ENCODE measurements at places on chromosomes 7 and 10. TPM values are rescaled to one million over a fixed set of nuclear protein-coding genes. Genes with fewer than 3 reads are reported as not detected.

- H3K36me3 ChIP-seq, result peaks cover 13% of the 10 kb centered on the region
- no peak overlapping the region for H3K27ac ChIP-seq
- no peak for DNase-seq
- H3K4me1 ChIP-seq, result peaks cover 13% of the 10 kb centered on the region
- H3K4me3 ChIP-seq, result no peak overlapping the region
Observed at GRCh38 chr7:30163231-30163894, 28.6 kb downstream of the MTURN start.

- no peak overlapping the region for H3K27ac ChIP-seq
- no peak overlapping the region for H3K4me3 ChIP-seq
- H3K36me3 ChIP-seq, result no peaks in the 10 kb centered on the region
- H3K4me1 ChIP-seq, result no peaks in the 10 kb centered on the region
- no peaks in the 10 kb centered on the region for H3K27me3 ChIP-seq
- no peak for DNase-seq
Observed at GRCh38 chr10:21401196-21401595, 124.3 kb downstream of the SKIDA1 start.

GRCh38 chr10:29469481-29470354 is 165.1 kb downstream of the SVIL start:
- no peak for DNase-seq
- peak overlapping the region; percentile 82 for H3K27ac ChIP-seq
- peaks cover 70% of the 10 kb centered on the region for H3K4me1 ChIP-seq
- H3K27me3 ChIP-seq, result no peaks in the 10 kb centered on the region
- peaks cover 100% of the 10 kb centered on the region for H3K36me3 ChIP-seq

GRCh38 chr7:70890147-70890969 is 241.6 kb upstream of the GALNT17 start:
- no peak overlapping the region for H3K4me3 ChIP-seq
- no peaks in the 10 kb centered on the region for H3K4me1 ChIP-seq
- no peaks in the 10 kb centered on the region for H3K36me3 ChIP-seq
- no peak for DNase-seq
- no peaks in the 10 kb centered on the region for H3K27me3 ChIP-seq
- H3K27ac ChIP-seq, result no peak overlapping the region

DNA sequence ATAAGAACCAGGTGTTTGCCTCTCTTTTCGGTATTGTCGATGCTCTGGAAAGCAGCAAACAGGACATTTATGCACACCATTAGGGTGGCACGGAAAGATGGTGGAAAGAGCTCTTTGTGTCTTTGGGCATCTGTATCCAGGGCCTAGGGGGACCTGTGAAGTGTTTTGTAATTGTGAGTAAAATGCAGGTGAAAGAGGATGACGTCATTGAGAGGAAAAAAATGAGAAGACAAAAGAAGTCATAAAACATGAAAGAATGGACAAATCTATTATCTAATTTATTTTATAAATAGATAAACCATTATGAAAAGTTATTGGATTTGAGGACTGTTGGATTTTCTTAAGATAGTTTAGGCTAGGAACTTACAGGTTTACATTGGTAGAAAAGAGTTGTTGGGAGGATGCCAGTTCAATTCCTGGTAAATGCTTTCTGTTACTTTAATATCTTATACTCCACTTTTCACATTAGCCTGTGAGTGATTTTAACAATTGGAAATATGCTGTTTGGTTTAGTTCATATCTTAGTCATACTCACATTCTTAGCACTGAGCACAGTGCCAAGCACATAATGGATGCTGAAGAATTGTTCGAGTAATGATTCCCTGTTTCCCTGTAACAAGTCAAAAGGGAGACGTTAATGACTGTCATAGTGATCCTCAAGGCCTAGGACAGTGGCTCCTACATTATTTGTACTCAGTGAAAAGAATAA is 62.6 kb downstream of the EXOC4 start:
- DNase-seq, result no peak
- H3K27me3 ChIP-seq, result no peaks in the 10 kb centered on the region
- no peaks in the 10 kb centered on the region for H3K4me1 ChIP-seq
- H3K36me3 ChIP-seq, result peaks cover 12% of the 10 kb centered on the region
- no peak overlapping the region for H3K27ac ChIP-seq

DNA sequence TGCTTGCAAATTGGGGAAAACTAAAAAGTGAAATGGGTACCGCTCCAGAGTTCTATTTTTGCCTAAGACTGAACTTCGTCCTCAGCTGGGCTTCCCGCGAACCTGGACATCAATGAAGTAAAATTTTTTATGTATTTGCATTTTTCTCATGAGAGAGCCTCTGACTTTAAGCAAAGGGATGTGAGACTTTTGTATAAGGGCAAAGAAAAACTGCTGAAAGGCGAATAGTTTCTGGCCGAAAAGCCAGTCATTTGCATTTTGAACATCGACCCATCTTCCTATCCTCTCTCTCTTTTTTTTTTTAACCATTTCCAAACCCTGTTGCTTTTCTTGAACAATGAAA is 573 bp downstream of the PMPCB start:
- H3K27me3 ChIP-seq, result no peaks in the 10 kb centered on the region
- peaks cover 10% of the 10 kb centered on the region for H3K36me3 ChIP-seq
- H3K4me1 ChIP-seq, result peaks cover 10% of the 10 kb centered on the region
- DNase-seq, result no peak
- H3K4me3 ChIP-seq, result peak overlapping the region; percentile 85

- H3K4me3 ChIP-seq, result no peak overlapping the region
- no peak overlapping the region for H3K27ac ChIP-seq
- no peaks in the 10 kb centered on the region for H3K36me3 ChIP-seq
- H3K4me1 ChIP-seq, result no peaks in the 10 kb centered on the region
- H3K27me3 ChIP-seq, result no peaks in the 10 kb centered on the region
- no peak for DNase-seq
Observed at GRCh38 chr7:116087291-116087690, 56.7 kb upstream of the TFEC start.

DNA sequence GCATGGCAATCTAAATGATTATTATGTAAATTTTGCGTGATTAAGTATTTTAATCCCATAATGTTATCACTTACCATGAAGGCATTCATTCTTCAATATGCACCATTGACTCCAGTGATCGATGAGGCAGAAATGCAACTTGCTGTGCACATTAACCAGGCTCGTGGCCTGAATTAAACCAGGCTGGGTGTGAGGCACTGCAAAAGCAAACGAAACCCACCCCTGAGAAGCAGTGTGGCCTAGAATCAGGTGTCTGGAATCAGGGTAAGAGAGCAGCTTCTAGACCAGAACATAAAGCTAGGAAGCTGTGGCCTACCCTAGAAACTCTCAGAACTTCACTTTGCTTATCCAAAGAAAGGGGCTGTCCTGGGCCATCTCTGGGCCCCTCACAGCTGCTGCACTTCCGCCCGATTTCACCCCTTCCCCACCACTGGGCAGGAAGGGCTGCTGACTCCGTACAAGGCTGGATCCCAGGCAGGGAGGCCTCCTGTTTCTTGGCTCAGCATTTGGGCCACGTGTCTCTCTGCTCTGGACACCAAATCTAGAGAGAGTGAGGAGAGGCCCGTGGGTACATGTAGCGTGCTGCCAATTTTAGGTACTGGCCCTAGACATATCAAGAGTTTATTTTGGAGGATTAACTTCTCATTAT is 4.4 kb downstream of the PTPRE start:
- H3K4me3 ChIP-seq, result no peak overlapping the region
- no peaks in the 10 kb centered on the region for H3K36me3 ChIP-seq
- peaks cover 5% of the 10 kb centered on the region for H3K27me3 ChIP-seq

The TMEM176A gene
- total RNA-seq, result 4.7 TPM

The FAM25G gene
- total RNA-seq, result not detected

The LEP gene
- total RNA-seq, result 0.32 TPM
